ENCODE measurements at places on chromosomes 4 and X.

DNA sequence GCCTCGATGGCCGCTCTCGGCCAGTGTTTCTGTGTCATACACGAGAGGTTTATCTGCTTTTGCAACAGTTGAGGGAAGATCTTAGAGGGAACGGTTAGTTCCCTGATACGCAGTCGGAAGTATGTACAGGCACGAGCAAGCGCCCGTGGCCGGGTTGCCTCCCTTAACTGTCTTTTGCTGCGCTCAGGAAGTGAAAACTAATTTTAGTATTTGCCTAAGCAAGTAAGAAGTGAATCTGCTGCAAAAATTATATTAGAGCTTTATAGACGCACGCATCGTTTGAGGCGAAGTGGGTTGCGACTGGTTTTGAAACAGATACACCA lies 695 bp downstream of the MTM1 start:
- DNase-seq, result no peak

DNA sequence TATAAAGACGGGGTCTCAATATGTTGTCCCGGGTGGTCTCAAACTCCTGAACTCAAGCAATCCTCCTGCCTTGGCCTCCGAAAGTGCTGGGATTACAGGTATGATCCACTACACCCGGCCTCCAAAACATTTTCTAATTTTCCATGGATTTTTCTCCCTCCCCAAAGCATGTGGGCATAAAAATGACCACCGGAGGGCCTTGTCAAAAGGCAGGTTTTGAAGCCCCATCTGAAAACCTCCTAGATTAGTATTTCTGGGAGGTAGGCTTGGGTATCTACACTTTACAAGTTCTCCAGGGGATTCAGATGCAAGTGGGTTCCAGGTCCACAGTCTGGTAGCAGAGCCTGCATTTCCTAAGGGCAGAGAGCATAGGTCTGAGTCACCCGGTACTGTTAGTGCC lies 1.4 kb upstream of the GPR173 start:
- no peak for DNase-seq

DNA sequence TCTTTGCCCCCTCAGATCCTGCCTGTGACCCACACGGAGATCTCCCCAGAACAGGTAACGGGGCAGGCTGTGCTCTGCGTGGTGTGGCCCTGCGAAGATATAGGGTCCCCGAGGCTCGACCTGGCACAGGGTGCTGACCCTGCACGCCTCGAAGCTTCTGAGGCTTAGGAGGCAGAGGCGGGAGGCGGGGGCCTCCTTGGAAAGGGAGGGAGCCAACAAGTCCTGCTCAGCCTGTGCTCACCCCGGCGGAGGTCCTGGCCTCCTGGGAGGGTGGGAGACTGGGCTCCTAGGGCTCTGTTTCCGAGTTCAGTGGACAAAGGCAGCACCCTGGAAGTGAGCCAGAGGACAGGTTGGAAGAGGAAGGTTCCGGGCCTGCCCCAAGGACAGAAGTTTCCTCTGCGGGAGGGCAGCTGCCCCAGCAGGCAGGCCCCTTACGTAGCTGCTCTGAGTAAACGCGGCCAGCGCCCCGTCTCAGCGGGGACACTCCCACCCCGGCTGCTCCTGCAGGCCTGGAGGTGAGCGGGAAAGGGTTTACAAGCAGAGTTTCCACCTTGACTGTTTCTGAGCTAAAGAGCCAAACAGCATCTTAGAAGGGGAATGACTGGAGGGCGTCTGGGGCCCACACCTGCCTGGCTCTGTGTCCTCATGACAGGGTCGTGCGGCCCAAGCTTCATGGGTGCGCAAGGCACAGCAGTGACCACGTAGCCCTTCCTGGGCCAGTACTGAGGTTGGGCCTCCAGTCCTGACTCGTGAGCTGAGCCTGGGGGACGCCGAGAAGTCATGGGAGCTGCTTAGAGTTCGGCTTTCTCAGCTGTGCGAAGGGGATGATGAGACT lies 16.1 kb downstream of the TMEM175 start:
- peak; percentile 68 for DNase-seq

DNA sequence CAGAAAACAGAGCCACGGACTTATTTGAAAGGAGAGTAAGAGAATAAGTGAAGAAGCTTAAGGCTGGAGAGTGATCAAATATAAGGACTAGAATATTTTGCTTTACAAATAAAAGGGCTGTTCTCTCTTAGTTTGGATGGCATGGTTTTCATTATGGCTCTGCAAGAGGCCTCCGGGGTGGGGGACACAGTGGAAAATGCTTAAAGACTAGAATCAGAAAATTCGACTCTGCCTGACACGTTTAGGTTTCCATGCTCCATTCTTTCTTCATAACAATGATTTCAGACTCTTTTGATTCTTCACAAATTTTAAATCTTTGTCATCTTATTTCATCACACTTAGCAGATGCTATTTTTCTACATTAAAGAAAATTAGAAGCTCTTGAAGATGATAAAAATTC lies 632.4 kb upstream of the BOD1L1 start:
- no peak for DNase-seq

GRCh38 chr4:10094841-10095240 lies 21.8 kb downstream of the WDR1 start:
- DNase-seq, result no peak

- no peak for DNase-seq
These were observed 68.9 kb upstream of the NRK start for GRCh38 chrX:105753411-105753810.

GRCh38 chrX:41779941-41780340 lies 56.0 kb downstream of the GPR82 start:
- no peak for DNase-seq

DNA sequence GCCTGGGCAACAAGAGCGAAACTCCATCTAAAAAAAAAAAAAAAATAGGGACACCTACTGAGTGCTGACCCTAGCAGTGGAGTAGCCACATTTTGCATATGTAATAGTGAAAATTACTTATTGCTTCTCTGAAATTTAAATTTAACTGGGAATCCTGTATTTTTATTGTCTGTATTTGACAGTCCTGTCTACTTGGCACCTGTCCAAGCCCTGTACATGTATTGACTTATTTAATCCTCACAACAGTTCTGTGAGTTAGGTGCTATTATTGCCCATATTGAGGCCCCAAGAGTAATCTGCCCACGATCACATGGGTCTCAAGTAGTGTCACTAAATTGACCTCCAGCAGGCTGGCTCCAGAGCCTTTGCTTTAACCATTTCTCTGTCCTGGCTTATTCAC lies 81.6 kb downstream of the WDR19 start:
- DNase-seq, result no peak

- no peak for DNase-seq
These were observed 144.4 kb downstream of the PCDH18 start for GRCh38 chr4:137387924-137388323.

DNA sequence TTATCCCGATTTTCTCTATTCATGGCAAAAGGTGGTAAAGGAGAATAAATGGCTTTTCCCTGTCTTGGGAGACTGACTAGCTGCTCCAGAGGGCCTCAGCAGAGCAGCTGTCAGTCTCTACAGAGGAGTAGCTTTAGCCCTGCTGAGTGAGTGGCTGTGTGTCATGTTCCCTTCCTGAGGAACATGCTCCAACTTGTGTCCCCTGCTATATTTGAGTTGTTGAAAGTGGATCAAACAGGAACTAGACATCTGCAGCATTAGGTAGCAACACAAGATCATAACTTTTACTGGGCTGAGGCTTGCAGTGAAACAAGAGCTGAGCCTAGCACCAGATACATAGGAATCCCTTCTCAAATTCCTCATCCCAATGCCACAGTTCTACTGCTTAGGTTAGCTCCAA lies 26.7 kb upstream of the PLAC1 start:
- no peak for DNase-seq

DNA sequence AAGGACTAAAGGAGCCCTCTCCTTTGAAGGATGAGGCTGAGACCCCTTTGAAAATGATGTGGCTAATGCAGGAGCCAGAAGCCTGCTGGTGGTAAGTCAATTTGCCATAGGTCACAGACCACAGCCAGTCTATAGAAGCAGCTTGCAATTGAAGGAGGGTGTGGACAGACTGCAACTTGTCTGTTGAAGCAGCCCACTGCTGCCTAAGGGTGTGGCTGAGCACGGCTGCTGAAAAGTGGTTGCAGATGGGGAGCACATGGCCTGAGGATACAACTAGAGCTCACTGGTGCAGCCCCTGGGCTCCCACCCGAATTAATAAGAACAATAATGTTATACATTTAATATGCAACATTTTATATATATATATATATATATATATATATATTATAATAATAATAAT lies 11.4 kb upstream of the EXOC1L start:
- no peak for DNase-seq

- no peak for DNase-seq
These were observed 62.7 kb upstream of the GPC4 start for GRCh38 chrX:133477986-133478385.

GRCh38 chr4:17081179-17081578 lies 182.7 kb upstream of the LDB2 start:
- no peak for DNase-seq

DNA sequence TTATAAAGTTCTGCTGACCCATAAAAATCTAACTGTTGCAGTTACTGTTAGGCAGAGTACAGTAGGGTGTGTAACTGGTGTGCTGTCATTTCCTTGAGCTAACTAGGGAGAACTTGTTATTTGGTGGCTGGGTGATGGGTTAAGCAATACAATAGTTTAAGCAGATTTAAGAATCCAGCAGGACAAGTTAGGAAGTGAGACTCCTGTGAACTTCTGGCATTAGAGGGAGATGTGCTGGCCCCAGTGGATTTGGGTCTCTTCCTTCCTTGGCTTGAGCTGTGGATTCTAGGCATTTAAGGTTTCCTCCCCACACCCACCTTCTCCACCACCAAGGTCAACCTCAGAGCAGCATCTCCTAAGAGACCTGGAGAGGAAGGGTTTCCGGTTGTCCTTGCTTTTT lies 70.5 kb downstream of the CLCN5 start:
- DNase-seq, result no peak

- no peak for DNase-seq
These were observed 203.4 kb downstream of the MAML3 start for GRCh38 chr4:139950568-139950967.

GRCh38 chr4:181685911-181686310 lies 557.3 kb upstream of the TENM3 start:
- no peak for DNase-seq

- DNase-seq, result no peak
These were observed 98.1 kb downstream of the MGST2 start for GRCh38 chr4:139763672-139764071.

DNA sequence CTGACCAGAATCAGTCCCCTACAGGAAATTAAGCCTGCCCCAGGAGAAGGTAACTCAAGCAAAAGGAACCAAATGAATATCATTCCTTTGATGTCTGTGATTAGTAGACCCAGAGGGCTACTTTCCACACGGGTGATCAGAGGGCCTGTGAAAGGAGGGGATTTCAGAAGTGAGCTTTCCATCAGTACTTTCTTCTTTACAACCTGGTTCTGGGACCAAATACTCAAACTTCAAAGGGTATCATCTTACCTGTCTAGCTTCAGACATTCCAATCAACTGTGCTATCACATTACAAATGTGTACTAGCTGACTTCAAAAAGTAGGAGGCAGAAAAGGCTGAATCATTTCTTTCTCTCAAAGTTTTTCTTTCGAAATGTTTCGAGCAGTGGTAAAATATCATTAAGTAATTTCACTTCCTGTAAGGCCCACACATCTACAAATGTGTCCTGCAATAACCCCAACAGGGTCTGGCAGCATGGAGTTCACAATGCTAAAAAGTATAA lies 23.9 kb downstream of the ACSL4 start:
- DNase-seq, result no peak

DNA sequence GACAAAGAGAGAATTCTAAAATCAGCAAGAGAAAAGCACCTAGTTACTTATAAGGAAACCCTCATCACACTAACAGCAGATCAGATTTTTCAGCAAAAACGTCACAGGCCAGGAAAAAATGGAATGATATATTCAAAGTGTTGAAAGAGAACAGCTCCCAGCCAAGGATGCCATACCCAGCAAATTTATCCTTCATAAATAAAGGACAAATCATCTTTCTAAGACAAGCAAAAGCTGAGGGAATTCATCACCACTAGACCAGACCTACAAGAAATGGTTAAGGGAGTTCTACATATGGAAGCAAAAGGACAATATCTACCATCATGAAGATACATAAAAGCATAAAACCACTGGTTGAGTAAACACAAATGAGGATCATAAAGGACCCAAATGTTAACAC lies 53.6 kb downstream of the MANBA start:
- DNase-seq, result no peak

- DNase-seq, result no peak
These were observed 328.5 kb upstream of the FGF16 start for GRCh38 chrX:77118686-77119085.

DNA sequence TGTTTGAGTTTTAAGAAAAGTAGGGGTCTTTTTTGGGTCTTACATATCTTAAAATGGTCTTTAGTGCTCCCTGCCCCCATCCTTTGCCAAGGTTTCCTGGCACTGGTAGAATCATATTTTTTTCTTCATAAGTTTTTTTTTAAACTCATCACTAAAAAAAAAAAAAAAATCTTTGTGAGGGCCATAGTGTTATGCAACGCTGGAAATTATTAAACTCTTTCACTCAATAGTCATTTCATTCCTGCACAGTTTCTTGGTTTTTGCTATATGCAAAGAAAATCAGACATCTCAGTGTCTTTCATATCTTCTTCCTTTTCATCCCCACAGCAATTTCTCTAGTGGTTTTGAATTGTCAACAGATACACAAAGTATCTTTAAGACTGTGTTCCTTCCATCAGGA lies 95.6 kb downstream of the TMA16 start:
- no peak for DNase-seq

DNA sequence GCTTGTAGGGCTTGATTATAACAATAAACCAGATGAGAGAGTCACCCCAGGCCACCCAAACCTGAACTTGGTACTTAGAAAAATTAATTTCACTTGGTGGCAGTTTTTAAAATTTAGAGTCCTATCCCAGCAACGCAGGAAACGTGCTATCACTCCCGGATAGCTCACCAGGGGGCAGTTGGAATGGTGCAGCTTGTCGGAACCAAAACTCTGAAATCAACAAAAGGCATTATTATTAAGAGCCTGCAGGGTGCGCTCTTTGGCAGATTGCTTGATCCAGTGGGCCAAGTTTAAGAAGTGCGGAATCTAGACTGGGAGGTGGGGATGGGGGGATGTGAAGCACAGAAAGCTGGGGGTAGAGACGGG lies 2.4 kb downstream of the FRAS1 start:
- DNase-seq, result no peak

- DNase-seq, result no peak
These were observed 89.8 kb downstream of the PAPSS1 start for GRCh38 chr4:107630185-107630705.

DNA sequence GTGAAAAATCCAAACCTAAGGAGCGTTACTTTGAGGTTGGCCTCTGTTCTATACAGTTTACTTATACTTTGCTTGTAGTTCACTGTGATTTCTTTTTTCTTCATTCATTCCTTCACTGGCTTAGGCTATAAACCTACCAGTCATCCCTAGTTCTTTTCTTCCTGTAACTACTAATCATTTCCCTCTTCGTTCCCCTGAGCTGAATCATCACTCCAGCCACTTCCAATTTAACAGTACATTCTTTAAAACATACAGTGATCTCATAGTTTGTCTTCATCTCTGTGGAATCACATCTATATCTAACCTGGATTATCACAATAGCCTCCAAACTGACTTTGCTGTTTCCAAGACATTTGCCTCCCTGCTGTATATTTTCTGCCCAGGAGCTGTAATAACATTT lies 25.2 kb upstream of the NPFFR2 start:
- DNase-seq, result no peak

- no peak for DNase-seq
These were observed 46.0 kb upstream of the TMPRSS11E start for GRCh38 chr4:68401231-68401630.

- DNase-seq, result no peak
These were observed 374.8 kb downstream of the GPAT3 start for GRCh38 chr4:83910693-83911092.

GRCh38 chr4:3374667-3375066 lies 67.1 kb upstream of the HGFAC start:
- no peak for DNase-seq

GRCh38 chr4:103306870-103307375 lies 108.8 kb upstream of the CENPE start:
- no peak for DNase-seq
